ENCODE measurements at places on chromosomes 3 and 15.
A peak's percentile ranks its signal among the peaks of the same experiment; 100 is the strongest.

DNA sequence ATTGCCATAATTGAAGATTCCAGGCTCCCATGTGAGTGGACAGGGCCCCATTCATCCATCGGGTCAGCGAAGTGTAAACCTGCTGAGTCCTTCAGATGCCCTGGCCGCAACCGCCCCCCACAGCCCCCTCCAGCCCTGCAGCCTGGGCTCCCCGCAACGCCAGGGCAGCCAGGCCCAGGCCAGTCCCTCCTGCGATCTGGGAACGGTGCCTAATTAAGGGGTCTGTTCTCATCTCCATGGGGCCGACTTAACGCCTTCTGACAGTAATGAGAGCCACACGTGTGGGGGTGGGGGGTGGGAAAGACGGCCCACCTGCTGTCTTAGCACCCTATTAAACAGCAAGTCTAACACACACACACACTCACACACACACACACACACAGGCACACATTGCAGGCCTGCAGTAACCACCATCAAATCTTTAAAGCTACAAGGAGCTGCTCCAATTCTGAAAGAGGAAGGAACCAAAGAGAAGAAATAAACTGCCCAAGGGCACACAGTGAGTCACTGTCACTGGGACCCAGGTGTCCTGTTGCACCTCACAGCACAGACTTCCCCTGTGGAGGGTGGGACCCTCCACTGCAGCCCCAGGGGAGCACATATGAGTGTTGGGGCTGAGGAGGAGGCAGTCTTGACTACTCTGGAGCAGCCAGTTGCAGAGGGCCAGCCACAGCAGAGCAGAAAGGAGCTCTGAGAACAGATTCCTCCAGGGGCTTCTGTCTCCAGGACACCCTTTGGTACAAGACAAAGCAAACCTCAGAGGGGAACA is 31.8 kb upstream of the HES1 start:
- DNase-seq: no peak

- no peak for DNase-seq
Observed at GRCh38 chr15:31563421-31563820, 236.8 kb downstream of the KLF13 start.

DNA sequence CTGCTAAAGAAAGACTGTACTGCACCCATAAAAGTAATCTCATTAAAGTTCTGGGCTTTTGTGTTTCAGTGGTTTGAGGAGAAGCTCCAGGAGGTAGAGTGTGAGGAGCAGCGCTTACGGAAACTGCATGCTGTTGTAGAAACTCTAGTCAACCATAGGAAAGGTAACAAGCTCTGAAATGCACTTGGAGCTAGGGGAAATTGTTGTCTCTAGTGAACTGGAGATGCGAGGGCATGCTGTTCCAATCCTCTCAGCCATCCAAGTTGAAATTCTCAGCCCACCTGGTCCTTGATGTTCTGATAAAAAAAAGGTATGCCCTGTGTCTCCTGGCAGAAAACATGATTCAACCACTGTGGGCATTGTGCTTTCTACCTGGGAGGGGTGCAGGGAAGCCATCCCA is 21.4 kb upstream of the SNX22 start:
- no peak for DNase-seq

DNA sequence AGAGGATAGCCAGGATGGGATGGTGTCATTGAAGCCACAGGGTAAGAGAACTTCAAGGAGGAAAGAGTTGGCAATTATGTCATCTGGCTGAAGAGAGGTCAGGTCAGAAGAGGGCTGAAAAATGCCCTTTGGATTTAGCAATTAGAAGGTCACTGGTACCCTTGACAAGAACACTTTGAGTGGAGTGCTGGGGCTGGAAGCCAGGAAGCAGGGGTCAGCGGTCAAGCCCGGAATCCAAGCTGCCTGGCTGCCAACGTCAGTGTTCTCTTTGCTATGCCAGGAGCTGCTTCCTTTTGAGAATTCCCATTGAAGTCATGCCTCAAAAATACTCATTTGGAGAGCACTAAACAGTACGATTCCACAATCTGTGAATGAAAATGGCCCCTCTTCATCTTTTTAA is 386.5 kb downstream of the SHQ1 start:
- DNase-seq: no peak

DNA sequence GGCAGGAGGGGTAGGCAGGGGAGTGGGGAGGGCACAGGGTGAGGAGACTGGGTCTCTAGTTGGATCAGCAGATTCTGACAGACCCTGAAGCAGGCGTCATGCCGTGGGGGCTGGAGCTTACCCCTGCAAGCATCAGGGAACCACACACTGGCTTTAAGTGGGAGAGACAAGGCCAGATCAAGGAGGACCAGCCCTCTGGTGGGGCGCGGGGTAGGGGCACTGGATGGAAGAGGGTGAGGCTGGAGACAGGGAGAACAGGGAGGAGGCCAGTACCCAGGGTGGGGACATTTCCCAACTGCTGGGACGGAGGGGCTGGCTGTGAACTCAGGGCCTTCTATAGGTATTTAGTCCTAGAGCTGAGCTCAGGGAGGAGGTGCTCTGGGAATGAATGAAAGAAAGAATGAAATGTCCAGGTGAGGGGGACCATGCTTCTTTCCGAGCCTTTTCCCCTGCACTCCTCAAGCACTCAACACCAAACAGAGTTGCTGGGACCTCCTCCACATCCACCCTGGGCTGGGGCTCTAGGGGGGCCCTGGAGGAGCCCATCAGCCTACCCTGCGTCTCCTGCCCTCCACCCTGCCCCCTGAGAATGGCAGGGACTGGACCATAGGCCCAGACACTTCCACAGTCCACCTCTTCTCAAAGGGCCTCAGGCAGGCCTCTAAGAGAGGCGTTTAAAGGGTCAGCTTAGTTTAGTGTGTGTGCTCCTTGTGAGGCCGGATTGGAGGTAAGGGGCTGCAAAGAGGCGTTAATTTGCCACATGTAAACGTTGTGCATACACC is 49.0 kb upstream of the FGD5 start:
- peak; percentile 18 for DNase-seq

GRCh38 chr3:171792531-171792930 is 17.8 kb downstream of the PLD1 start:
- no peak for DNase-seq

GRCh38 chr15:81809543-81809942 is 236.3 kb downstream of the MEX3B start:
- DNase-seq: peak; percentile 77

DNA sequence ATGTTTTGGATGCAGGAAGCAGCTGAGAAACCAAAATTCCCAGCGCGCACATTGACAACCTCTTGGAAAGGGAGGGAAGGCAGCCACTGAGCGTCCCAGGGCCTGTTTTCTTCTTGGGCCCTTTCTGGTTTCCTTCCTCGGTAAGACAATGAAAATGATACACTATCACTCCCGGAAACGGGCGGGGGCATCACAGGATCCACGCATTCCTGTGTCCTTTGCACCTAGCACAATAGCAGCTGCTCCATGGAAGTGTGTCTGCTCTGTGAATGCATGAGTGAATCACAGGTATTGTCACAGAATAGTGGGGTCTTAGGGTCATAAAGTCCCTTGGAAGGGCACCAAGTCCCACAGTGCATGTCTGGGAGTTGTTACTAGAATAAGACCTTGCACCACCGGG is 6.3 kb upstream of the ITPKA start:
- DNase-seq: no peak

DNA sequence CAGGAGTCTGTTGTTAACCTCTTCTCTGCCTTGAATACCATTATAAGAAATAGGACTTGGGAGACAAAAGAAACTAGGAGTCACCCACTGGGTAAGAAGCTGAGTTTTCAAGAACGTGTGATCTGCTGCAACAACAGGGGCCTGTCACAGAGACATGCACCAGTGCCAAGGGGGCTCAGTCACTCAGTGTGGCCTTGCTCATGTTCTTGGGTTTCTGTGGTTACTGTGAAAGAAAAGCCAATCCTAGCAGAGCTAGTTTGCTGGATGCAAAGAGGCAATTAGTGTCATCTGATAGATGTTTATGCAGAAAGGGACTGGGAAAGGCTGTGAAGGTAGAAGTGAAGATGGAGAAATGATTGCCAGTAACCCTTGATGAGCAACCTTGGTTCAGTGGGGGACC is 126.3 kb downstream of the IQCH start:
- DNase-seq: no peak

DNA sequence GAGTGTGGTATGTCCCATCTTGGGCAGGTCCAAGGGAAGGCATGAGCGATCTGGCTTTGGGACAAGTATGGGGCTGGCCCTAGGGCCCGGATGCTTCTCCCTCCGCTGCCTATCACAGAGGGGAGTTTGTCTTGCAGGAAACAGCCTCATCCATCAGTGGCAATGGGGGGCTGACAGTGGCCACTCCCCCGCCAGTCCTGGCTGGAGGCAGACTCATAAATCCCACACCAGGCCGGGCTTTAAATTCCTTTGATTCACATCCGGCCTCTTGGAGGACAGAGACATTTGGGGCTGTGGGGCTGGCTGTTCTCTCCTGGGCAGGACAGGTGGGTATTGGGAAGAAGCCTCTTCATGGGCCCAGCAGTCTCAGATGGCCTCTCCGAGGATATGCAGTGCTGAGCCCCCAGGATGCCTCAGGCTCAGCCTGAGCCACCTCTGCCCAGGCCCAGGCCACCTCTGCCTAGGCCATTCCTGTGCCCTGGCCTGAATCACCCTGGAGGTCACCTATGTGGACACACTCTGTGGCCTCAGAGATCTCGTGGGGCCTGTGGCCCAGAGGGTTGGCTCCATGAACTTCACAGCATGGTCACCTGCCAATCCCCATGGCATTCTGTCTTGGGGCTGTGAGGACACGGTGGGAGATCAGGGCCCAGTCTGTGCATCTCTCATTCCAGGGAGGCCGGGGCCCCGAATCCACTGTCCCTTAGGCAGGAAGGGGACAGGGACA is 84.2 kb upstream of the GOLGA6L4 start:
- no peak for DNase-seq

GRCh38 chr3:41148901-41149300 is 50.4 kb upstream of the CTNNB1 start:
- no peak for DNase-seq

Measured in D341Med (cell line).